CD8-positive, alpha-beta memory T cell (primary cell): ENCODE measurements at places on chromosomes 3 and 15.

- DNase-seq, result no peak
These were observed 15.4 kb upstream of the BFSP2 start for GRCh38 chr3:133384331-133385027.

- no peak for DNase-seq
These were observed 183.8 kb upstream of the MCTP2 start for GRCh38 chr15:94047566-94047965.

GRCh38 chr3:194204042-194204987, 68.4 kb downstream of the HES1 start:
- DNase-seq, result no peak

DNA sequence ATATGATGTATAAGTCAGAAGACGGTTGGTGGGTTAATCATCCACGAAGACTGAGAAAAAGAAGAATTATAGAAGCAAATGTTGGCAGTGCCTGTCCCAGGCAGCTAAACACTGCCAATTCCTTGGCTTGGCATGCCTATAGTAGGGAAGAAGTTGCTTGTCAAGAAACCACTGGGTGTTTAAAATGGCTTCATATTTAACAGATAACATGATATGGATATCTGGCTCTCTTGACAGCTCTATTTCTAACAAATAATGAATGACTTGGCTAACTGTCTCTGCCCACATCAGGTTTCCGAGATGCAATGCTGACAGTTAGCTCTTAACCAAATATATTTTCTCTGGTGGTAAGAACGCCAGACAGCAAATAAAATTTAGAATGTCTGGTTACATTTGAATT, 341.7 kb upstream of the KCNMB2 start:
- DNase-seq, result no peak

DNA sequence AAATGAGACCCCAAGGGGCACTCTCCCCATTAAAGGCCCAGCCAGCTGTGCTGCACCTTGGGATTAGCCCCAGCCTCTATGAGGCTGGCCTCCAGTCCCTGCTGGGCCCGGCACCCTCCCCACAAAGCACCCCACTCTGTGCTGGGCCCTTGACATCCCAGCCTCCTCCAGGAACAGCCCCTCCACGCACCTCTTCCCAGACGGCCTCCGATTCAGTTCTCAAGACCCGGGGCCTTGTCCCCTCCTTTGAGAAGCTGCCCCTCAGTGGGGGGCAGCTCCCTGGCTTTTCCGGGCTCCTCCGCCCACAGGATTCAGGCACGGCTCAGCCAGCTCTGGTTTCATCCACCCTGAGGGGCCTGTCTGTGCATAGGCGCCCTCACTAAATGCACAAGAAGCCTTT, 144.1 kb downstream of the LRRK1 start:
- DNase-seq, result no peak

GRCh38 chr3:134655706-134656105, 4.9 kb upstream of the KY start:
- no peak for DNase-seq

DNA sequence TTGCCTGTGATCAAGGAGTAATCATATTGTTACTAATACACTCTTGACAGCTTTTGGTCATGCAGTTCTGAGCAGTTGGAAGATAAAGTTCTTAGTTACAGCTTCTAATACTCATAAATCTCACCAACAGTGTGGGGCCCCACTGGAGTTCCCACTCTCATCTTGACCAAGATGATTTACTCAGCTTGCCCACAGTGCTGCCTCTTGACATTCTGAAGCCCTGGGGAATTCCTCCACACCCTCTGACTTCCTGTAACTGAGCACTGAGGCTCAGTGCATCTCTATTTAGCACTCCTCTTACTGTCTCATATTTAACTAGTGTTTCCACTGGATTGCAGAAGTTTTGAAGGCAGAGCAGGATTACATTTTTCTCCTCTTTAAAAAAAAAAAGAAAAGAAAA, 1.9 kb upstream of the ARL6IP5 start:
- peak; percentile 53 for DNase-seq

DNA sequence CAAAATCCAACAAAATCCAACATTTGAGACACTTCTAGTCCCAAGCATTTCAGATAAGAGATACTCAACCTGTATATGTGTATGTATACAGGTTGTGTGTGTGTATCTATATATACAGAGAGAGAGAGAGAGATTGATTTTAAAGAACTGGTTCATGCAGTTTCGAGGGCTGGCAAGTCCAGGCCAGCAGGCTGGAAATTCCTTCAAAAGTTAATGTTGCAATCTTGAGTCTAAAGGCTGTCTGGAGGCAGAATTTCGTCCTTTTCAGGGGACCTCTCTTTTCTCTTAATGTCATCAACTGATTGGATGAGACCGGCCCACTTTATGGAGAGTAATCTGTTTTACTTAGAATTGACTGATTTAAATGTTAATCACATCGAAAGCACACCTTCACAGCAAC, 199.6 kb upstream of the IL12A start:
- no peak for DNase-seq

- no peak for DNase-seq
These were observed 49.6 kb downstream of the CEMIP start for GRCh38 chr15:80828796-80829195.
